ENCODE measurements at places on chromosomes 6 and 20. TPM values are rescaled to one million over a fixed set of nuclear protein-coding genes. Genes with fewer than 3 reads are reported as not detected.

GRCh38 chr6:3383525-3383924, 73.3 kb downstream of the SLC22A23 start:
- peak; percentile 53 for DNase-seq

SDCBP2 gene
- total RNA-seq, result 2.9 TPM

TREM1 gene
- 0.52 TPM for total RNA-seq

GRCh38 chr6:168034537-168034936, 37.1 kb downstream of the KIF25 start:
- no peak for DNase-seq

NKX2-4 gene
- not detected for total RNA-seq

GRCh38 chr6:76250666-76251065, 178.2 kb upstream of the IMPG1 start:
- DNase-seq, result no peak

CCN6 gene
- not detected for total RNA-seq

USP49 gene
- 1.7 TPM for total RNA-seq

BPIFB2 gene
- total RNA-seq, result not detected

IMPG1 gene
- total RNA-seq, result not detected

GRCh38 chr6:25706314-25707014, 48.1 kb upstream of the SLC17A4 start:
- DNase-seq, result peak; percentile 29

- DNase-seq, result peak; percentile 60
These were observed 111.0 kb downstream of the MRPL14 start for GRCh38 chr6:44016131-44016870.

DNA sequence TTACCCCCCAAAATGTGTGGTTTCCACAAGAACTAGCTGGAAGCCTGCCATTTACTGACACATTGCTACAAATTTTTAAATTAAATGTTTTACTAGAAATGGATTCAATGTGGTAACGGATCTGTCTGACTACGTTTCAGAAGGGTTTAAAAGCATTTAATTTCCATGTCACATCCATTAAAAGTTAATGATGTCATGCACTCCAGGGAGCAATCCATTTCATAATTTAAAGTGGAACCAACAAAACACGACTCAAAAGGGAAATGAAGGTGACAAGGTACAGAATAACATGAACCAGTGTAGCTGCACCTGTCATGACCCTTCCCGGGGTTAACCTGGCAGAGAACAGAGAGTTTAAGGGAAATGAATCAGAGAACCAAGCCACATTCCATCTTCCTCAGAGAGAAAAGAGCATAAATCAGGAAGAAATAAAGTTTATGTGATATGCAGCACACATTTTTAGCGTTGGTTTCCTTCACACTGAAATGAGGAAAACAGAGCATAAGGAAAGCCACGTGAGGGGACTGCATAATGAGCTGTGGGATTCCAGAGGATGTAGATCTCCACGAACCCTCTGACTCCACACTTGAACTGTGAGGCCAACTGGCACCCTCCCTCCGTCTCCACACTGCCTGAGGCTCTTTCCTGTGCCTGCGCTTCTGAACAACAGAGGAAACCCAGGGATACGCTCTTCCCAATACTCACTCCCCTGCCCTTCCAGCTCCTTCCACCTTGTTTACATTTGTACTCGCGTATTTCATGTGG, 170.3 kb upstream of the AHI1 start:
- peak; percentile 65 for DNase-seq

GRCh38 chr6:2028457-2029038, 216.9 kb downstream of the GMDS start:
- no peak for DNase-seq

SLC17A1 gene
- total RNA-seq, result not detected

GRCh38 chr6:121480099-121480713, 44.8 kb downstream of the GJA1 start:
- DNase-seq, result no peak

GRCh38 chr20:43452404-43453126, 5.1 kb upstream of the SRSF6 start:
- DNase-seq, result no peak

PPIL6 gene
- total RNA-seq, result 1.6 TPM

All from LHCN-M2 (cell line).